ENCODE measurements at places on chromosomes 2 and 18.

- no peak for DNase-seq
Measured at GRCh38 chr2:99067871-99068625, 73.5 kb upstream of the C2orf15 start.

- no peak for DNase-seq
Measured at GRCh38 chr2:234393354-234393753, 103.5 kb downstream of the ARL4C start.

DNA sequence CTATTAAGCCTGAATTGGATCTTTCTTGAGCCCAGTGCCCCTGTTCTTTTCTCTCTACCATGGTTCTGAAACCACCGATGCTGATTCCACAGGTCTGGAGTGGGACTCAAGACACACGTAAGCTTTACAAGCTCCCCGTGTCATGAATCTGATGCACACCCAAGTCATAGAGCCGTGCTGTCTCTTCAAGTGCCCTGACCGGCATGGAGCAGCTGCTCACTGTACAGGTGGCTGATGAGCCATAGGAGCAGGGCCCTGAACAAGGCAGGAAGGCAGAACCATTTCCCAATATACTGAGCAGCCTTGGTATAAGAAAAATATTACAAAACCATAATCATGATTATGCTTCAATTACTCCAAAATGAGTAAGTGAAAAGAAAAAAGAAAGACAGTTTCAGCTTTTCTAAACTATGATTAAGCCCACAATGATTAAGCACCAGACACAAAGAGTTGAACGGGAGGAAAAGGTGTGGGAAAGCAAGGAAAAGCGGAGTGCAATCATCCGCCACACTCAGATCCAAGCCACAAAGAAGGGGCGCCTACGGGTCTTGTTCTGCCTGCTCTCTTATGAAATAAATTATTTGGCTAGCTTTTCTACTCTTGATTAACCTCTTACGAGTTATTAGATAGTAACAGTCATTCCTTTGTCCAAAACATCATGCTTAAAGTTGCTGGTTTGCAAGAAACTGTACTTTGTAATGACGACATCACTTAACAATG is 41.7 kb downstream of the NOL10 start:
- DNase-seq, result no peak

GRCh38 chr2:2219984-2220383 is 111.1 kb downstream of the MYT1L start:
- DNase-seq, result no peak

GRCh38 chr2:25035537-25036220 is 6.2 kb upstream of the EFR3B start:
- no peak for DNase-seq

DNA sequence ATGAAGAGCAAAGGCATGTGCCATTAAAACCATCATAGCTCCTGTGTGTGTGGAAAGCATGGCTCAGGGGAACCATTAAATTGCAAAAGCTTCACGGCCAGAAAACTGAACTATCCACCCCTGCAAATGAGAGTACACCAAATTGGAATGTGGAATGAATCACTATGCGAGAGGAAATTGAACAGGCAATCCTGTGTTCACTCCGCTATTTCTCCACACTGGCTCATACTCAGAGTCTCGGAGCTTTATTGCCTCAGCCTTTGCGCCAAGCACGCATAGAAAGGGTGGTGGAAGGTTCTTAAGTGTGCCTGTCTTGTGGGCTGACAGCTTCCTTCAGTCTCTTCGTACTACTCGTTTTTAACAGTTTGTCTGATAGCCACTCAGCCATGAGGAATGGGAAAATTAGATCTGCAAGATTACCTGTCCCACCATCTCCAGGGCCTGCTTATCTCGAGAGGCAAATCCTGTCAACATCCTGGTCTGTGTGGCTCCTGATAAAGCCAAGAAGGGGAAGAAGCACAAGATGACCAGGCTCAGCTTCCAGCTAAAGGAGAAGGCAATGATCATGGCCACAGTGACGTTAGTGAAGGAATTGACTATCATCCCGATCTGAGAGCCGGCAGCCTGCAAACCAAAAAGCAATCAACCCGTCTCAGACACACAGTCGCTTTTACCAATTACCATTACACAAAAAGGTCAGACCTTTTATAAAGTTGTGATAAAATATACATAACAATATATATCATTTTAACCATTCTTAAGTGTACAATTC is 34.9 kb downstream of the G6PC2 start:
- DNase-seq, result no peak

GRCh38 chr2:7013471-7014160 is 96.4 kb downstream of the RNF144A start:
- DNase-seq, result no peak
